ENCODE measurements at places on chromosomes 1 and 21. TPM values are rescaled to one million over a fixed set of nuclear protein-coding genes. Genes with fewer than 3 reads are reported as not detected.
A peak's percentile ranks its signal among the peaks of the same experiment; 100 is the strongest.

- no peak for DNase-seq
Observed at GRCh38 chr1:117363571-117364048, 3.6 kb upstream of the MAN1A2 start.

PLEKHN1 gene
- 0.52 TPM for polyA plus RNA-seq

BNIPL gene
- 0.31 TPM for polyA plus RNA-seq

- DNase-seq: peak; percentile 80
Observed at GRCh38 chr1:211327346-211327921, 801 bp downstream of the TRAF5 start.

GNL2 gene
- polyA plus RNA-seq: 50.6 TPM

- peak; percentile 53 for DNase-seq
Observed at GRCh38 chr1:155191904-155192303, 15.8 kb downstream of the THBS3 start.

- DNase-seq: no peak
Observed at GRCh38 chr1:228018961-228019721, 12.3 kb downstream of the WNT3A start.

- no peak for DNase-seq
Observed at GRCh38 chr21:38417726-38418125, 80.6 kb downstream of the ERG start.

SPATA1 gene
- polyA plus RNA-seq: 1.2 TPM
